ENCODE measurements at places on chromosomes 13 and 19.

DNA sequence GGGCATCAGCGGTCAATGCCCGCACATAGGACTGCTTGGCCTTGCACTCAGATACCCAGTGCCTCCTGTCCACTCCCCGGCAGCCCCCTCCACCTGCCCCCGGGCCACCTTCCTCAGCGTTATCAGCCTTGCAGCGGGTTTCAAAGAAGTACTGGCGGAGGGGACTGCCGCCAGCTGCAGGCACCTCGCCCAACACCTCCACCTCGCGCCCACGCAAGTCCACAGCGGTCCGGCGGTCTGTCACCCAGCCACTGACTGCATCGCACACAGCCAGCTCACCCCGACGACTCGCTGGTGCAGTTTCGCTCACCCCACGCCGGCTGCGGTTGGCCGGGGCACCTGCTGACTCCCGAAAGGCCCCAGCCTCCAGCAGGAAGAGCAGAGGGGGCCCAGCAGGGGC lies 3.2 kb downstream of the NTF4 start:
- no peaks in the 10 kb centered on the region for H3K27me3 ChIP-seq
- H3K4me3 ChIP-seq = no peak overlapping the region
- H3K4me1 ChIP-seq = no peaks in the 10 kb centered on the region

- peaks cover 5% of the 10 kb centered on the region for H3K4me1 ChIP-seq
- peaks cover 57% of the 10 kb centered on the region for H3K36me3 ChIP-seq
- no peak overlapping the region for H3K27ac ChIP-seq
- no peak overlapping the region for H3K4me3 ChIP-seq
- DNase-seq = no peak
- H3K27me3 ChIP-seq = no peaks in the 10 kb centered on the region
Observed at GRCh38 chr19:46994141-46994686, 25.4 kb upstream of the NPAS1 start.

DNA sequence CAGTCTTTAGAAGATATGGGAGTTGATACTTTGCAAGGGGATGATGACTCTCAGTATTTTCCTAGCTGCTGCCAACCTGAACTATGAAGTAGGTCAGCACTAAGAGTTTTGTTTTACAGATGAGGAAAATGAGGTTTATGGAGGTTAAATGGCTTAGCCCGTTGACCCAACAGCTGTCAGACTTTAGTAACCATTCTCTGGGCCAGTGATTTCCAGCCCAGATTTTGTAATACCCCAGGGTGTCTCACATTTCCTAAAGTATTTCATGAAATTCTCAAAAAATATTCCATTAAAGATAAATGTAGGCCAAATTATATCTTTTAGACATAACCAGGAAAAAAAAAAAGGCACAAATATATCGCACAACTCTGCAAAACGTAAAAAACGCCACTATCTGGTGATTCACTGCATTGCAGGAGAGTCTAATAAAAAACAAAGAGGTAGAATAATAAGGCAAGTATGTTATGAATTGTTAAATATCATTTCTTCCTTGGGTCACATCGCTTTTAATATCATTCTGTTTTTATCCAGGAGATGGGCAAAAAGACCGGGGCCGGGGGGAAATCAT lies 112.5 kb downstream of the DACH1 start:
- no peak overlapping the region for H3K4me3 ChIP-seq
- no peaks in the 10 kb centered on the region for H3K27me3 ChIP-seq
- no peaks in the 10 kb centered on the region for H3K36me3 ChIP-seq
- H3K4me1 ChIP-seq = no peaks in the 10 kb centered on the region
- no peak overlapping the region for H3K27ac ChIP-seq

GRCh38 chr19:14517840-14518505 lies at the start of gene DNAJB1:
TSS of gene DNAJB1 (minus strand) at chr19:14518397. CDS start at chr19:14518349, 48 bp downstream.
- peak; percentile 45 for DNase-seq
- H3K27me3 ChIP-seq = no peaks in the 10 kb centered on the region
- peak within 1 kb of the TSS; percentile 96 for H3K4me3 ChIP-seq
- peaks cover 7% of the 10 kb centered on the region for H3K36me3 ChIP-seq

DNA sequence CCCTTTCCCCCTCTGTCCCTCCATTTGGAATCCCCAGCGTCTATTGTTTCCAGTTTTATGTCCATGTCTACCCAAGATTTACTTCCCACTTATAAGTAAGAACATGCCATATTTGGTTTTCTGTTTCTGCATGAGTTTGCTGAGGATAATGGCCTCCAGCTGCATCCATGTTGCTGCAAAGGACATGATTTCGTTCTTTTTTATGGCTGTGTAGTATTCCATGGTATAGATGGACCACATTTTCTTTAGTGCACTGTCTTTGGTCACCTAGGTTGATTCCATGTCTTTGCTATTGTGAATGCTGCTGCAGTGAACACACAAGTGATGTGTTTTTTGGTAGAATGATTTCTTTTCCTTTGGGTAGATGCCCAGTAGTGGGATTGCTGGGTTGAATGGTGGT lies 3.8 kb downstream of the ZNF555 start:
- H3K4me3 ChIP-seq = no peak overlapping the region
- DNase-seq = no peak
- no peak overlapping the region for H3K27ac ChIP-seq
- H3K4me1 ChIP-seq = peaks cover 15% of the 10 kb centered on the region
- no peaks in the 10 kb centered on the region for H3K27me3 ChIP-seq

GRCh38 chr19:46926170-46927071 lies 65.6 kb downstream of the ARHGAP35 start:
- no peak for DNase-seq
- no peaks in the 10 kb centered on the region for H3K27me3 ChIP-seq
- no peak overlapping the region for H3K4me3 ChIP-seq
- H3K4me1 ChIP-seq = peaks cover 4% of the 10 kb centered on the region
- no peak overlapping the region for H3K27ac ChIP-seq

DNA sequence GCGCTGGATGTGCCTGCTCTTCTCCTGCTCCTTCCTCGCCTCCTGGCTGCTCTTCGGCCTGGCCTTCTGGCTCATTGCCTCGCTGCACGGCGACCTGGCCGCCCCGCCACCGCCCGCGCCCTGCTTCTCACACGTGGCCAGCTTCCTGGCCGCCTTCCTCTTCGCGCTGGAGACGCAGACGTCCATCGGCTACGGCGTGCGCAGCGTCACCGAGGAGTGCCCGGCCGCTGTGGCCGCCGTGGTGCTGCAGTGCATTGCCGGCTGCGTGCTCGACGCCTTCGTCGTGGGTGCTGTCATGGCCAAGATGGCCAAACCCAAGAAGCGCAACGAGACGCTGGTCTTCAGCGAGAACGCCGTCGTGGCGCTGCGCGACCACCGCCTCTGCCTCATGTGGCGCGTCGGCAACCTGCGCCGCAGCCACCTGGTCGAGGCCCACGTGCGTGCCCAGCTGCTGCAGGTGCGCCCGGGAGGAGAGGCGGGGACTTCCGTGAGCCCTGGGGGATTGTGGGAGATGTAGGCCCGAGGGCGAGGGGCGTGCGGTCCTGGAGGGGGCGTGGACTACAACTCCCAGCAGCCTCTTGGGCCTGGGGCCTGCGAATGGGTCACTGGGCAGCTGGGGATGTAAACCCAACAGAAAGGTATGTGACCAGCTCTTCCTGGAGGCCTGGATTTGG lies 6.7 kb downstream of the KCNJ14 start:
- H3K4me3 ChIP-seq = no peak overlapping the region
- H3K27me3 ChIP-seq = no peaks in the 10 kb centered on the region
- H3K4me1 ChIP-seq = no peaks in the 10 kb centered on the region
- H3K27ac ChIP-seq = no peak overlapping the region
- H3K36me3 ChIP-seq = no peaks in the 10 kb centered on the region

GRCh38 chr19:44747739-44748425 lies 626 bp upstream of the BCL3 start:
- peaks cover 26% of the 10 kb centered on the region for H3K36me3 ChIP-seq
- H3K4me1 ChIP-seq = peaks cover 81% of the 10 kb centered on the region
- peak; percentile 74 for DNase-seq
- no peaks in the 10 kb centered on the region for H3K27me3 ChIP-seq
- H3K4me3 ChIP-seq = peak overlapping the region; percentile 47

- H3K27ac ChIP-seq = no peak overlapping the region
- H3K27me3 ChIP-seq = peaks cover 2% of the 10 kb centered on the region
- H3K36me3 ChIP-seq = no peaks in the 10 kb centered on the region
Observed at GRCh38 chr13:30972888-30973377, 40.5 kb downstream of the TEX26 start.

DNA sequence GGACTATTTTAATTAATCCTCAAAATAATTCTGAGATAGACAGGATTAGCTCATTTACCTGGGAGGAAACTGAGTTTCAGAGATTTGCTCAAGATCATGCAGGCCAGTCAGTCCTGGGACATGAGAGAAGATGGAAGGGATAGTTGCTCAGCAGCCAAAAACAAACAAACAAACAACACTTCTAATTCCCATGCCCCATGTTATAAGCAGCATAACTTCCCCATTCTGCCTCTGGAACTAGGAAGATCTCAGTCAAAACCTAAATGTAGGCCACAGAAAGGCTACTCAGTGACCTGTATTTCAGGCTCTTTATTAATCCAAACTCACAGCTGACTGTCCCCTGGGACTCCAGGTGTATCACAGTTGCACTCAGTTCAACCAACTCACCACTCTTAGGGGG lies 489.2 kb upstream of the NBEA start:
- H3K4me1 ChIP-seq = no peaks in the 10 kb centered on the region
- no peak for DNase-seq
- no peak overlapping the region for H3K4me3 ChIP-seq

DNA sequence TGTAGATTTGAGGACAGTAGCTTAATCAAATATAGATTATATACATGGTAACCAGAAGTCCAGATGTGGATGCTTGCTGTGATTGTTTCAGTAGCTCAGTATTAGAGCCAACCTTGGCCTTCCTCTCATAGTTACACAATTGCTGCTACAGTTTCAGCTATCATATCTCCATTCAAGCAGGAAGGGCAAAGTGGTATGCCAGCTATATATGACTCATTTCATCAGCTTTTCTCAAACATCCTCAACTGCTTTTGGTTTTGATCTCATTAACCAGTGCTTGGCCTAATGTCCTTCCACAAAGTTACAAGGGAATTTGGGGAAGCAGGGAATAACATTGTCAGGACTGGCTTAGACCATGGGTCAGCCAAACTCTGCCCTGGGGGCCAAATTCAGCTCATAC lies 73.0 kb upstream of the MAB21L1 start:
- no peaks in the 10 kb centered on the region for H3K36me3 ChIP-seq
- no peaks in the 10 kb centered on the region for H3K27me3 ChIP-seq
- no peak for DNase-seq
- no peak overlapping the region for H3K4me3 ChIP-seq
- H3K27ac ChIP-seq = no peak overlapping the region

GRCh38 chr19:4023600-4024398 lies 16.3 kb downstream of the PIAS4 start:
- H3K27ac ChIP-seq = no peak overlapping the region
- no peaks in the 10 kb centered on the region for H3K27me3 ChIP-seq
- H3K4me1 ChIP-seq = peaks cover 13% of the 10 kb centered on the region
- H3K36me3 ChIP-seq = peaks cover 35% of the 10 kb centered on the region

GRCh38 chr19:33214596-33214995 lies 11.1 kb downstream of the SLC7A10 start:
- no peaks in the 10 kb centered on the region for H3K4me1 ChIP-seq
- H3K27me3 ChIP-seq = no peaks in the 10 kb centered on the region
- H3K27ac ChIP-seq = no peak overlapping the region
- no peaks in the 10 kb centered on the region for H3K36me3 ChIP-seq

DNA sequence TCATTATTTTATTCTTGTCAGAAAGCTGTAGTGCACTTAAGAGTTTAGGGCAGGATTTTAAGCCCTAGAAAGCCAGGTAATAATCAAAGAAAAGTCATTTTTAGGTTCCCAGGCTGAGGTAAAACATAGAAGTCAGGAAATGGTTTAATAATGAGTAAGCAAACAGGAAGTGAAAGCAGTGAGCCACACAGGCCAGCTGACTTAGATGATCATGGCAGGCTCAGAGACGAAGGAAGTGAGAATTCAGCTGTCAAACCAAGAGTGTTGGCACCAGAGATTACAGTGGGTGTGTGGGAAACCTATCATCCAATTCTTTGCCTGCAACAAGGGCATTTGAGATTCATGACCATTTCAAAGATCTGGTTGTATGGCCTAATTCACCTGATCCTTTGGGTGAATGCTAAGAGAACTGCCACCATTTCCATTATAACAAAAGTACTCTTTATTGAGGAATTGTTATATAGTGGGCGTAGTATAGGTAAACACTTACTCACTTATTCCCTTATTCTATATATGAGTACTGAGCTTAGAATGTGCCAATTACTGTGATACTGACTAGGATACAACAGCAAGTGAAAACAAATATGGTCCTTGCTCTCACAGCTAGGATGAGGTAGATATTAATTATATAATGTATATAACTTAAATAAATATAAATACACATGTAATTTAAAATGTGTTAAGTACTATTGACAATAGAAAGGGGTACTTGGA lies 103.7 kb upstream of the EDNRB start:
- peaks cover 16% of the 10 kb centered on the region for H3K4me1 ChIP-seq
- H3K27me3 ChIP-seq = no peaks in the 10 kb centered on the region
- no peaks in the 10 kb centered on the region for H3K36me3 ChIP-seq
- H3K27ac ChIP-seq = no peak overlapping the region
- no peak overlapping the region for H3K4me3 ChIP-seq

- peak overlapping the region; percentile 43 for H3K27ac ChIP-seq
- H3K4me1 ChIP-seq = peaks cover 28% of the 10 kb centered on the region
- no peaks in the 10 kb centered on the region for H3K27me3 ChIP-seq
- H3K36me3 ChIP-seq = peaks cover 12% of the 10 kb centered on the region
- DNase-seq = no peak
Observed at GRCh38 chr19:10815007-10815536, 20.9 kb downstream of the TMED1 start.

- no peaks in the 10 kb centered on the region for H3K4me1 ChIP-seq
- H3K27ac ChIP-seq = no peak overlapping the region
- H3K4me3 ChIP-seq = no peak overlapping the region
- H3K36me3 ChIP-seq = no peaks in the 10 kb centered on the region
- DNase-seq = no peak
Observed at GRCh38 chr19:13189600-13189999, 39.4 kb downstream of the IER2 start.

GRCh38 chr13:46810440-46810839 lies 13.5 kb upstream of the ESD start:
- H3K4me1 ChIP-seq = no peaks in the 10 kb centered on the region
- H3K4me3 ChIP-seq = no peak overlapping the region
- no peaks in the 10 kb centered on the region for H3K27me3 ChIP-seq
- no peaks in the 10 kb centered on the region for H3K36me3 ChIP-seq
- H3K27ac ChIP-seq = no peak overlapping the region

GRCh38 chr13:98143157-98143553 lies 261 bp downstream of the FARP1 start:
- peak overlapping the region; percentile 61 for H3K4me3 ChIP-seq
- peaks cover 20% of the 10 kb centered on the region for H3K4me1 ChIP-seq
- no peaks in the 10 kb centered on the region for H3K36me3 ChIP-seq
- DNase-seq = no peak
- H3K27ac ChIP-seq = no peak overlapping the region
